CD14-positive monocyte (primary cell): ENCODE measurements at places on chromosomes 6 and 20. TPM values are rescaled to one million over a fixed set of nuclear protein-coding genes. Genes with fewer than 3 reads are reported as not detected.

The TUBB2B gene
- polyA plus RNA-seq: not detected

The PRKN gene
- 0.11 and 0.21 TPM in 2 replicates for polyA plus RNA-seq

The ZNF831 gene
- polyA plus RNA-seq: 0.01 and 0.03 TPM in 2 replicates

The PTCRA gene
- polyA plus RNA-seq: 0.55 TPM

The IMPG1 gene
- not detected in 2 replicates for polyA plus RNA-seq

The LAMP5 gene
- polyA plus RNA-seq: 0.73 and 0.92 TPM in 2 replicates

The MOXD1 gene
- polyA plus RNA-seq: not detected

The LAMA4 gene
- not detected for polyA plus RNA-seq

The PNPLA1 gene
- polyA plus RNA-seq: 3.9 TPM

The KCNK16 gene
- polyA plus RNA-seq: not detected in 2 replicates

The MRAP2 gene
- not detected for polyA plus RNA-seq

The GABRR1 gene
- polyA plus RNA-seq: not detected

The C6orf52 gene
- polyA plus RNA-seq: 0.52 TPM in 1 of 2 replicates, not detected in the other

The ULBP2 gene
- polyA plus RNA-seq: 0.31 TPM

The EFCAB8 gene
- not detected for polyA plus RNA-seq

The SMPDL3A gene
- 11.9 and 21.7 TPM in 2 replicates for polyA plus RNA-seq

The GHRH gene
- not detected in 2 replicates for polyA plus RNA-seq

The LATS1 gene
- 5.8 and 10.1 TPM in 2 replicates for polyA plus RNA-seq

The ENPP4 gene
- polyA plus RNA-seq: 1.1 TPM
